Activated T-helper 9 cell treated with anti-CD3 and anti-CD28 coated beads, Interleukin-2, amount 50 U/mL, for 16 hours (primary cell): ENCODE measurements at places on chromosomes 16 and 17.
A peak's percentile ranks its signal among the peaks of the same experiment; 100 is the strongest.

DNA sequence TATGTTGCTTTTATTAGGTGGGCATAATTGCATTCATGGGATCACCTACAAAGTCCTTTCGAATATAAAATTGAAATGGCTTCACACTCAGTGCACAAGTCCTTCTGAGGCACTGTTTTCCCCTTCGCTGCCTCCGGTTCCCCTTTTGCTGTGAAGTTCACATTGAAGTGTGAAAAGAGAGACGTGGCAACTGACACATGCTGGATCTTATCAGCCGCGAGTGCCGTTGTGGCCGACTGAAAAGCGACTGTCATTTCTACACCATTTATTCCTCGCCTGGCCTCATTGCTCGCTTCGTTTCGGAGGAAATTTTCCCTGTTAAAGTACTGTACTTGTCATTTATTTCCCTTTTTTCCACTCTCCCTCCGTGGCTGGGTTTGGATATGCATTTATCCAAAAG lies 423.5 kb downstream of the MAF start:
- DNase-seq: no peak

DNA sequence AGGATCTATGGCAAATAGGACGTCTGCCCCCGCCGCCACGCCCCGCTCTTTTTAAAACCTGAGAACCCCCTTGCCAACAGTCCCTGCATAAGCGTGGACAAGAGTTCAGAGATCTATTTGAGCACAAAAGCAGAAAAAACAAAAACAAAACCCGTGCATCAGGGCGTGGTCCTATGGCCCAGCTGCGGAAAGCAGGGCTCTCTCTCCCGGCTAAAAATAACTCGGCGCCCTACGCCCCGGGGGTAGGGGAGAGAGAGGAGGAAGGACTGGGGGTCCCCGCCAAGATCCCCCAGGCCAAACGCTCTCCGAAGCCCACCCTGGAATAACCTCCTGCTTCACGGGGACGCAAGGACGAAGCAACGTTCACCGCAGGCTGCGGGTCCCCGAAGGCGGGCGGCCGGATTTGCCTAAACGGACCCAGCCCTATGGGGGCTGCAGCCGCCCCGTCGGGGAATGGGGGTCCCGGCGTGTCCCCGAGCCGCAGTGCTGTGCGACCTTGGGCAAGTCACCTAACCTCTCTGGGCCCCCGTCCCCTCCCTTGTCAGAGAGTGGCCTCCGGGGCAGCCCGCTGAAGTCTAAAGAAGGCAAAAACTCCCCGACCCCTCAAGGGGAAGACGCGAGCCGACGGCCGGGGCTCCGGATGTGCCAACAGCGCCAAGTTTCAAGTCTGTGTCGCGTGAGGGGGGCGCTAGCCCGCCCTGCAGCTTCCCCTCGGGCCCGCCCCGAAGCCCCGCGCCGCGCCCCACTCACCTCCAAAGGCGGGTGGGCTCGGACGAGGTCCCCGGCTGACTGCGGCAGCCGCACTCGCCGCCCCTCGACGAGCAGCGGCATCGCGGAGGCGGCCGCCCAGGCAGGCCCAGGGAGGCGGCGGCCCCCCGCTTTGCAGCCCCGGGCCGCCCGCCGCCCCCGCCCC lies 477 bp downstream of the NTAN1 start:
- DNase-seq: no peak

GRCh38 chr17:12463102-12463501 lies 202.6 kb upstream of the MYOCD start:
- DNase-seq: no peak

- DNase-seq: no peak
These were observed 2.9 kb upstream of the SIRT7 start for GRCh38 chr17:81920612-81921536.

DNA sequence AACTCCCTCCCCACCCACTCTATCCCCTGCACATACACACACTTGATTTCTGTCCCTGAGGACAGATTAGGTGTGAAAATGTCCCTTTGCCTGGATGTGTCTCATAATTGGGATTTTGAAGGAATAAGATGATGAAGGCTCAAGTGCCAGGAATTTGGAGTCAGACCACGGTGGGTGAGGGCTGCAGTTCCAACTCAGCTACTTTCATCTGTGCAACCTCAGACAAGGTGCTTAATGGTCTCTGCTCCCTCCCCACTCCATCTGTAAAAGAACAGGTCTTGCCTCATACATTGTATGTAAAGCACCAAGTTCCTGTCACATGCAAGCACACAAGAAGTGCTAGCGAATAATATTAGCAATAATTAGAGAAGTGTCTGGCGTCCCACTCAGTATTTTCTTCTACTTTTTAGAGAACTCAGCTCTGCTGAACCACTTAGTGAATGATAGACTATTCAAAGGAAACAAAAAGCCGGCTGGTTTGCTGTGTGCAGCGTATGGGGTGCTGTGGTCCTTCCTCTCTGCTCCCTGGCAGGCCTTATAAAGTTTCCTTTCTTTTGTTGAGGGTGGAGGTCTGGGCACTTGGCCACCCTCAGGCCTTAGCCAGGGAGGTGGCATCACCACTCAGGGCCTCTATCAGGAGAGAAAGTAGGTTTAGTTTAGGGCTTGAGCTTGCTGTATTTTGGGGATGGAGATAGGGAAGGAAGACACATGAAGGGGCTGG lies 6.4 kb downstream of the TBX4 start:
- no peak for DNase-seq

GRCh38 chr16:81489547-81490267 lies 45.1 kb downstream of the CMIP start:
- DNase-seq: no peak

DNA sequence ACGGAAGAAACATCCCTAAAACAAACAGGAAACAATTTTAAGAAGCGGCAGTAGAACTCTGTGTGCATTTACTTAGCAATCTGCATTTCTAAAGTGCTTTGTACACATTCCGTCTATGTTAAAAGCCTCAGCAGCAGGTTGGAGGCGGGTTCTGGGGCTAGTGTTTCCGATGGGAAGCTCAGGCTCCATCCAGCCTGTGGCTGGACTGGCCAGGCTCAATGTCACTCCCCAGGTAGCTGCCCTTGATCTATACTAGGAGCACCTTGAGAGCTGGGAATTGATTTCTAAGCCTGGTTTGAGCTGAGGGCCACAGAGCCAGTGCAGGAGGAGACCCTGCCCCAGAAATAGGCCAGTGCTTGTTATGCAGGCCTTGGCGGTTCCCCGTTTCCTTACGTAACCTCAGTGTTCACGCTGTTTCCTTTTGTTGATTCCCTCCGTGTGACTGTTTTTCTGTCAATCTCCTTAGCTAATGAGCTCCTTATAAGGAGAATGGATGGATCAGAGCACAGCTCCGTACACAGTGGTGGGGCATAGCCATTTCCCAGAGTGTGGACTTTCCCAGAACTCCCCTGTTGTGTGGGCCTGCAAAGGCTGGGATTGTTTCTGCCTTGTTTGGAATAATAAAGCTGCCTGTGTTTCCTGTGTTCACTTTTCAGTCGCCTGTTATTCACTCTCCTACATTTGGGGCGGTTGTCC lies 21.4 kb downstream of the ADORA2B start:
- no peak for DNase-seq

- no peak for DNase-seq
These were observed 11.6 kb upstream of the ADGRG1 start for GRCh38 chr16:57616876-57617275.

GRCh38 chr17:44981221-44981968 lies 13.3 kb upstream of the C1QL1 start:
- DNase-seq: no peak

GRCh38 chr17:79189305-79189704 lies 114.7 kb downstream of the ENGASE start:
- DNase-seq: no peak

- no peak for DNase-seq
These were observed 8.1 kb upstream of the KREMEN2 start for GRCh38 chr16:2955779-2956578.

GRCh38 chr16:20911361-20911760 lies 10.8 kb downstream of the LYRM1 start:
- DNase-seq: no peak

DNA sequence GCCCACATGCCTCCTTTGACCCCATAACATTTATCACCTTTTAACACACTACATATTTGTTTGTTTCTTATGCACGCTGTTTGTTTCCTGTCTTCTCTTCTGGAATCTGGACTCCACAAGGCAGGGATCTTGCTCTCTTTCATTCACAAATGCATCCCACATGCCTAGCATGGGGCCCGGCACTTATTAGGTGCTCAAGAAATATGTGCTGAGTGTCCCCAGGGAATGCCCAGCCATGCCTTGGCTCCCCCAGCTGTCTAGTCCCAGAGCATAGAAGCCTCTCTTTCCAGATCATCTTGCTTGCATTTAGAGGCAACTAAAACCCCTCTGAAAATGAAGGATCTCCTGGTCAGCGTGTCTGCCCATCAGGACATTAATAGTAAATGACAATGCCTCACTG lies 283.7 kb downstream of the CBLN1 start:
- no peak for DNase-seq

DNA sequence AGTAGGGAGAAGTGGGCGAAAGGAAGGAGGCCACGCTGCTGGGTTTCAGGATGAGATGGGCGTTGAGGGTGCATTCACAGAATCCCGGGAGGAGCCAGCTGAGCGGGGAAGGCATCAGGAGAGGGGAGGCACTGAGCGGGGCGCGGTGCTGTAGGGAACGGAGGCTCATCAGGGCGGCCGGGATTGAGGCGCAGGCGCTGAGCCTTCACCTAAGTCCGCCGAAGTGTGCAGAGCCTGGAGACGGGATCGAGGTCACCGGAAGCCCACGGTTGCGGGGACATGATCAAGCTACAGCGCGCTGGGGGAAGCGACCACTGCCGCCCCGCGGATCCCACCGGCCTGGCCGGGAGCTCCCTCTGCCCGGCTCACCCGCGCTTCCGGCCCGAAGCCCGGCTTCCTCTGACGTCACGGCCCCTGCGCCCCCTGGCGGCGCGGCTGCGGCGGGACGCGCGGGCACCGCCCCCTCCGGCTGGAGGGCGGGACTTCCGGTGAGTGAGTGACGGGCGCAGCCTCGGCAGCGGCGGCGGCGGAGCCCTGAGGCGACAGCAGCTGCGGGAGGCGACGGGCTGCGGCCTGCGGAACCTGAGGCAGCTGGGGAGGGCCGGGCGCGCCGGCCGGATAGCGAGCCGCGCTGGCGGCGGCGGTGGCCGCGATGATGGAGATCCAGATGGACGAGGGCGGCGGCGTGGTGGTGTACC lies at the start of gene MAPK8IP3:
Gene MAPK8IP3, plus strand, starts transcription at position 508 of the 698 bp plus-strand sequence. Its CDS starts 145 bp downstream, at position 653.
- DNase-seq: peak; percentile 93

- DNase-seq: no peak
These were observed 4.4 kb downstream of the TPSAB1 start for GRCh38 chr16:1244881-1245280.

DNA sequence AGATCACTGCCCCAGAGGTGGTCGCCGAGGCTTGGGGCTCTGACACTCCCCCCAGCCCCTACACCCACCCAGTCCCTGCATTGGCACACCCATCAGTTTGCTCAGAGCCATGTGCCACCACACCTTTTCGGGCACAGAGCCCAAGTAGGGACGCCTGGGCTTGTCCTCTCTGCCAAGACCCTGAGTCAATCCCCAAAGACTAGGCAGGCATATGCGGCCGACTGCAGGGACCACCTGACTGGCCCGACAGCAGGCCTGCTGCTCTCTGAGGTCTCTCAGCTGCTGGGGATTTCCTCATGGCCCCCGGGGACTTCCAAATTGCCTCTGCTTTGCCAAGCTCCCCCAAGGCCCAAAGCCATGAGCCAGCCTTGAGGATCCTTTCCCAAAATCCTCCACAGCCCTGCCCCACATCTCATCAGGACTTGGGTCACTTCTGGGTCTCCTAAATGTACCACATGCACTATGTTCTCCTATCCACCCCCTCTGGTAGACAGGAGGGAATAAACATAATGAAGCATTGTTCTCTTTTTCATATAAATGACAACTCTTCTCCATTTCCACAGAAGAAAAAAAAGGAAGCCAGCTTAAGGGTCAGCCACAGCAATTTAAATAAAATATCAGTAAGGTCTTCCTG lies 30.6 kb downstream of the MYO18A start:
- DNase-seq: no peak

- no peak for DNase-seq
These were observed 3.8 kb downstream of the PMP22 start for GRCh38 chr17:15261258-15261801.
